ENCODE measurements at places on chromosomes 7 and 10.

GRCh38 chr7:451255-452225 lies 68.1 kb downstream of the PDGFA start:
- no peak for ATAC-seq

GRCh38 chr7:26096136-26096535 lies 55.9 kb upstream of the NFE2L3 start:
- no peak for ATAC-seq

- ATAC-seq = no peak
Measured at GRCh38 chr7:53060066-53060465, 24.6 kb downstream of the POM121L12 start.

GRCh38 chr7:8063706-8064297 lies 95.2 kb downstream of the GLCCI1 start:
- ATAC-seq = no peak

DNA sequence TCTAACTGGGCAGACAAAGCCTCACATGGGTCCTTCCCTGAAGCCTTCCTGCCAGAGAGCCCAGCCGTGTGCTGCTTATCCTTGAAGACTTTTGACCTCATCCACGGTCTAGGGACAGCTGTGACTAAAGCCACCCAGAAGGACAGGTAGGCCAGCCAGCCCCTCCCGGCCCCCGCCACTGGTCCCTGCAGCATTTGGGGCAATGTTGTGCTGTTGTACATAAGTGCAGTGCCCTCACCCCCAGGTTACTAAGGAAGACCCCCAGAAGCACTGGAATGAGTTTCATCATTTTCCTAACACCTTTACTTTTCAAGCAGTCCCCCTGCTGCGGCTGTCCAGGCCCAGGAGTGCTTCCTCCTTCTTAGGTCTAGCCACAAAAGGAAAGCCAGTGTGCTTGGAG lies 43.0 kb downstream of the TMEM209 start:
- ATAC-seq = no peak

DNA sequence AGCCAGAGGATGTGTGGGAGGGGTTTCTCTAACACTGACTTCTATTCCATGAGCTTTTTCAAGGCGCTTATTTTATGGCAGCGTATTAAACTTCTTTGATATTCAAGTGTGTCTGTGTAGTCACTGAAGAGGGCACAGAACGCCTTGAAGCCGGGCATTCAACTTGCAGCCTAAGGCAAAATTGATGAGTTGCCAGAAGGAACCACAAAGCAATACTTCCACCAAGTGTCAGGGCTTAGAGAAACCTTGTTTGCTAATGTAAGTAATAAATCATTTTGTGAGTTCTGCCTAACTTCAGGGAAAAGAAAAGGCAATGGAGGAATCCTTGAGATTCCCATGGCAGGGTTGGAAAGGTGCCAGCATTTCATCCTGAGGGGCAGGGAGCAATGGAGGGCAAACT lies 163.8 kb downstream of the LCOR start:
- ATAC-seq = peak; percentile 48
